Renal cortex interstitium (tissue), 15 donors: ENCODE measurements at places on chromosomes 12 and 14. TPM values are rescaled to one million over a fixed set of nuclear protein-coding genes. Genes with fewer than 3 reads are reported as not detected.

- DNase-seq = no peak
Measured at GRCh38 chr12:91182636-91183455, at the start of gene DCN. Gene DCN (minus strand): TSS chr12:91182817. CDS start chr12:91178552, 4,265 bp downstream.

Gene SLC15A4
- 35.1 TPM for polyA plus RNA-seq

Gene NABP2
- polyA plus RNA-seq = 27.4 TPM

Gene POC1B
- 16.9 TPM for polyA plus RNA-seq
